Activated T-cell treated with anti-CD3 and anti-CD28 coated beads for 4 hours (primary cell): ENCODE measurements at places on chromosomes 12 and 14.

DNA sequence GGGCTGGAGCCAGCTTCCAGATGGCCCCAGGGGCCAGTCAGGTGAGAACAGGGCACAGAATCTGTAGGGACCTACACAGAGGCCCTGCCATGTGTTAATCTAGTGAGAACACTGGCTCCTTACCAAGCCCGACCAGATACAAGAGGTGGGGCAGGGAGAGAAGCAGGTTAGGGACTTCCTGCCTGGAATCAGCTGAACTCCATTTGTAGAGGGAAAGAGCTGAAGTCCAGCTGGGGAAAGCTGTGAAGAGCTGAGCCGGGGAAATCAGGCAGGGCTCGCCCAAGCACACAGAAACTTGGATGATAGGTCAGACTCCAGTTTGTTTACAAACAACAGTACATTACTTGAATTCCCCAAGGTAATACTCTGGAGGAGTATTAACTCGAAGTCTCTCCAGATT, 46.7 kb downstream of the PTGER2 start:
- no peak for DNase-seq

GRCh38 chr12:10235761-10236631, 23.3 kb downstream of the GABARAPL1 start:
- DNase-seq = peak; percentile 27

GRCh38 chr12:110310763-110311162, 29.7 kb downstream of the ATP2A2 start:
- DNase-seq = no peak

GRCh38 chr12:1291601-1292332, 300.7 kb downstream of the ERC1 start:
- DNase-seq = no peak

DNA sequence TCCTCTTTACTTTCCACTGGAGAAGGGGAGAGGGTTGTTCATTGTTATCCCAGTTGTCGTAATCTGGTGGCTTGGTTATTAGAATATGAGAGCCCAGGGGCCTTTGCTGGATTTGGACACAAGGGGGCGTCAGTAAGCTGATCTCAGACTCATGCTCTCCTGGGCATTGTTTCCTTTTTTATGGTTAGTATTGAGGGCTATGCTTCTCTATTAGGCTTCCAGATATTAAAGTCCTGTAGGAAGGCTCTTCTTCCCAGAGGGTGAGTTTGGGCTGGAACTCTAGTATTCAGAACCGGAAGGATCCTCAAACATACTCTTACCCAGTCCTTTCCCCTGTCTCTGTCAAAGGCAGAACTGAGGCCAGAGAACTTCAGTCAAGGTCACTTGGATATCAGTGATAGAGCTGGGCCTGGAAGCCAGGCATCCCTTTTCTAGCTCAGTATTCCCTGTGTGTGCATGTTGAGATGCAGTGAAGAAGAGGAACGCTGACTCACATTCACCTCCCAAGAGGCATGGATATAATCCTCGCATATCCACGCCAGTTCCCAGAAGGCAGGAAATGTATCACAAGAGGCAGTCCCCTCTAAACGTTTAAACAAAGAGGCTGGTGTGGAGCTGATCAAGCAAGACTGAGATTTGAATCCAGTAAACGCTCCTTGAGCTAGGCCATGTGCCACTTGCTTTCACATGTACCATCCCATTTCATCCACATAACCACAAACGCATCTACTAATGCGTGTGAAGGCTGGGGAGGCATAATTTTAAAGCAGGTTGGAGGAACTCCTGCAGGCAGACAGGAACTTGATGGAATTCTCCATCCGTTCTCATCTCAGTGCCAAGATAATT, 41.6 kb downstream of the UBE3B start:
- peak; percentile 54 for DNase-seq

GRCh38 chr12:13942826-13943225, 38.6 kb downstream of the GRIN2B start:
- no peak for DNase-seq

DNA sequence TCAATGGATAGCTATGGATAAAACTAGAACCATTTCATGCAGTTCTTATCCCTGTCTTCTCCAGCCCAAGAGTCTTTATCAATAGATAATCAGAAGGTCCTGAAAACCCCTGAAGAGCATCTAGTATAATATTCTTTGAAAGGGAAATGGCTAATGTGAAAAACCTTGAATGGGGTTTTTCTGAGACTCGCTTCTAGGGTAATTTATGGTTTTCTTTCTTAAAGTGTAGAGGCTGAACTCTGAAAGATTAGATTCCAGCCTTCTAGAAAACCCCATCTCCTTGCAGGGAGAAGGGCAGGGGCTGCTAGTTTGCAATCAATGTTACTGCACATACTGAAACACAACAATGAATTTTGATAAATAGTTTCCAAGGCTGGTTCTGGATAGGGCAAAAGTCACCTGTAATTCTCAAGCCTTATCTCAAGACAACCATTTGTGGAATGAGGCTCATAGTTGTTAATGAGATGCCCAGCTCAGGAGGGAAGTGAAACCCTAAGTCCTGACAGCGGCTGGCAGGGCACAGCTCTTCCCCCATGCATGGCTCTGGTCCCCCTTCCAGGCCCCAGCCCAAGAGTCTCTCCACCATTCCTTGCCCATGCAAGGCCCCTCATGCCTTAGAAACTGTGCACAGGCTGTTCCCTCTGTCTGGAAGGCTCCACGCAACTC, 33.7 kb upstream of the PYGL start:
- DNase-seq = no peak

DNA sequence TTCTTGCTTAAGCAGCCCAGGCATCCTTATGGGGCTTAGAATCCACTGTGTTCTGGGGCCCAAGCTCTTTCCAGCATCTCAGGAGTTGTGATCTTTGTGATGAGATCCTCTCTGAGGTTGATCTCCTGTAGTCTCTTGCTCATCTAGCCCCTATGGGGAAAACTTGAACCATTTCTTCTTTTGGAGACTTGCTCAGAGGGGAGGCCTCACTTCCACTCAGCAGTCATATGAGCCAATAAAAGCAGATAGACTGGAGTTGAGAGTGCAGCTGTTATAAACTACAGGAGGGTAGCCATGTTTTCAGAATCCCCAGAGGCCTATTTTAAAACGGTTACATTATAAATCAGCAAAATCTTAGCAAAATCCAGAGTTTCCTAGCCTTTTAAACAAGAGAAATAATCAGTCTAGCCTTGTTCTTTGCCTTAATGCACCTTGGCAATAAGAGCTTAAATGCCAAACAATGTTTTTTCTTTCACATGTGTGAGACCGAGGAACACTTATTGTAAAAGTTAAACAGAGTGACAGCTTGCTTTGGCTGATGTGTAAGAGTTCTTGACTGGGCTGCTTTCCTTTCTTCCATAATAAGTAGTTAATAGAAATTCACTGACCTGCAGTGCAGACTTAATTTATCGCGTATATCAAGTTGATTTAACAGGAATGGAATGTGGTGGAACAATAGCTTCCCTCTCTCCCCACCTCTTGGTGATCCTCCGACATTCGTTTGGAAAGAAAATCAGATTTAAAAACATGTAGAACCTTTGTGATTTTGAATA, 168.3 kb downstream of the NEDD1 start:
- no peak for DNase-seq

DNA sequence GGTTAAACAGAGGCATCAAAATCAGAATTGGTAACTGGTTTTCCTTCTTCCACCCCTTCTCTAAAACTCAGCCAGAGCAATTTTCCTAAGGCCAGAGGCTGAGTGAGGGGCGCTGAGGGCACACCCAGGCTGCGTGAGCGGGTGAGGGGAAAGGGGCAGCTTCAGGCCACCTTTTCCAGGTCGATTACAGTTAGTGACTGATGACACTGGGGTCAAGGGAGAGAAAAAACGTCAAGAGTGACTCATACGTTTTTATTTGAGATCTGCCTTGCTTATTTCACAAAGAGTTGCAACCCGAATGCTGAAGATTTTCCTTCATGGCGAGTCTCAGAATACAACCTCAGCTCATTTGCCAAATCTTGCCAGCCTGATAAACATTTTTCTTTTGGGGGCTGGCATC, 46.7 kb upstream of the EVL start:
- DNase-seq = no peak

DNA sequence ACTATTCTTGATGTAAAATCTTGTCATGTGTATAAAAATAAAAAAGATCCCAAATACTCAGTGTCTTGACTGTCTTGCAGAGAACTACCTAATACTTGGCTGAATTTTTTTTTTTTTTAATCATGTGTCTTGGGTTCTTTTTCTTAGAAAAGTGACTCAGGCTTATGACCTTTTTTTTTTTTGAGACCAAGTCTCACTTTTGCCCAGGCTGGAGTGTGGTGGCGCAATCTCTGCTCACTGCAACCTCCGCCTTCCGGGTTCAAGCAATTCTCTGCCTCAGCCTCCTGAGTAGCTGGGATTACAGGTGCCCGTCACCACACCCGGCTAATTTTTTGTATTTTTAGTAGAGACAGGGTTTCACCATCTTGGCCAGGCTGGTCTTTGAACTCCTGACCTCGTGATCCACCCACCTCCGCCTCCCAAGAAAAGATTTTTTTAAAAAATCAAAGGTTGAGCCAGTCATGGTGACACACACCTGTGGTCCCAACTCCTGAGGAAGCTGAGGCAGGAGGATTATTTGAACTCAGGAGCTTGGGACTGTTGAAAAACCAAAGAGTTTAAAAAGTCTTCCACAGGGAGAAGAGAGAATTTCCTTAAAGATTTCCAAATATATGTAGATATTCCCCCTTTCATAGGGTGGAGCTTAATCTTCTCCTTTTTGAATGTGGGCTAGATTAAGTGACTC, 17.7 kb upstream of the TDG start:
- DNase-seq = no peak

DNA sequence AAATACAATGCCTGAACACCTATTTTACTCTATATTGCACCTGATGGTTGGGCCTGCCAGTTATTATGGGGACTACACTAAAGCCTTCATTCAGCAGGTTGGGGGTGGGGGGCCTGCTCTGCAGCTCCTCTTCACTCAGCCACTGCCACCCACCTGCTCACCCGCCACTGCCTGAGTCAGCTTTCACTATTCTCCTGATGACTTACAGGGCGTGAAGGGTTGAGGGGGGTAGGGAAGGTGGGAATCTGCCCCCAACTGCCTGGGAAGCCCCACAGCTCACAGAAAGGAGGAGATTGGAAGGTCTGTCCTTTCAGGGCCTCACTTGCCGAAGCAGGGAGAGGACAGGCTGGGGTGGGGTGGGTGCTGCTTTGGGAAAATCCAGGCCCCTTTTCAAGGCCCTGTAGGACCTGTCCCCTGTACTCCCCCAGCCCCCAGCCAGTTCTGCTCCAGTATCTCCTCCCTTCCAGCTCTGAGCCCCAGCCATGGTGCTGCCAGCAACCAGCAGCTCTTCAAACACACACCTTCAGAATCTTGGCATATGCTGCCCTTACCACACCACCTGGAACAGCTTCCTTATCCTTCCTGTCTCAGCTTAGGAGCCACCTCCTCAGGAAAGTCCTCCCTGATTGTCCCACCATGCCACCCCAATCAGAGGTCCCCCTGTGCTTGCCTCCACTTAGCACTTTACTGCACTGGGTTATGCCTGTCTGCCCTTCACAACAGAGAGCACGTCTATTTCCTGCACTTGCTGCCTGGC, 33.1 kb downstream of the IRF2BPL start:
- DNase-seq = no peak

GRCh38 chr12:124488520-124488919, 78.9 kb downstream of the NCOR2 start:
- DNase-seq = no peak

- no peak for DNase-seq
Measured at GRCh38 chr12:124082012-124082411, 109.0 kb downstream of the ZNF664 start.

DNA sequence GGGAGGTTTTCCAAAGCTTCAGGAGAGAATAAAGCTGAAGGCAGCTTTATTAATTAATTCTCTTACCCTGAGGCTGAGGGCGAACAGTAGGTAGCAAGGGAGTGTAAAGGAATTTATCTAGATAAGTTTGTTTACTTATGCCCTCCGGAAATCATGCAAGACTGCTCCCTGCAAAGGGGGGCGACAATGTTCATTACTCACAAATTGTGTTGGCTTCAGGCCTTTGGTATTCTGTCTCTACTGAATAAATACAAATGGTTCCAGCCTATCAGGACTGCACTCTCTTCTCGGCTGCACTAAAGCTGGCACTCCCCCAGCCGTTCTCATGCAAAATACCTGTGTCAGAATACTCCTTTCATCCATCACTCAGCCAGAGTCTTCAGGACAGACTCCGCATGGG, 120.8 kb downstream of the PPHLN1 start:
- no peak for DNase-seq

DNA sequence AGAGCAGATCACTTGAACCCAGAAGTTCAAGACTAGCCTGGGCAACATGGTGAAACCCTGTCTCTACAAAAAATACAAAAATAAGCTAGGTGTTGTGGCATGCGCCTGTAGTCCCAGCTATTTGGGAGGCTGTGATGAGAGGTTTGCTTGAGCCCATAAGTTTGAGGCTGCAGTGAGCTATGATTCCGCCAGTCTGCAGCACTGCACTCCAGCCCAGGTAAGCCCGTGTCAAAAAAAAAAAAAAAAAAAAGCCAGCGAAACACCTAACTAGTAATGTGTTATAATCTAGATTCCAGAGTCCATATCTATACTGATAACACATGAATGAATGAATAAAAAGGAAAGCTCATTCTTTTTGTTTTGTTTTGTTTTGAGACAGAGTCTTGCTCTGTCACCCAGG, 18.5 kb upstream of the SLC25A3 start:
- no peak for DNase-seq

DNA sequence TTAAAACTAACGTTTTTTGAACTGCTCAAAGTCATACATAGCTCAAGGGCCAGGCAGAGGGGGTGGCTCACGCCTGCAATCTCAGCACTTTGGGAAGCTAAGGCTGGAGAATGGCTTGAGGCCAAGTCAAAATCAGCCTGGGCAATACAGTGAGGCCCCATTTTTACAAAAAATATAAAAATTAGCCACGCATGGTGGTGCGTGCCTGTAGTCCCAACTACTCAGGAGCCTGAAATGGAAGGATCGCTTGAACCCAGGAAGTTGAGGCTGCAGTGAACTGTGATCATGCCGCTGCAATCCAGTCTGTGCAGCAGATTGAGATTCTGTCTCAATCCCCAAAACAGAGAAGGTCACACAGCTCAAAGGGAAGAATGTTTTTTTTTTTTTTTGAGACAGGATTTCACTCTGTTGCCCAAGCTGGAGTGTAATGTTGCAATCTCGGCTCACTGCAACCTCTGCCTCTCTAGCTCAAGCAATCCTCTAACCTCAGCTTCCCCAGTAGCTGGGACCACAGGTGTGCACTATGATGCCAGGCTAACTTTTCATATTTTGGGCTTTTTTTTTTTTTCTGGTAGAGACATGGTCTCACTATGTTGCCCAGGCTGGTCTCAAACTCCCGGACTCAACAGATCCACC, 2.9 kb downstream of the RBM23 start:
- no peak for DNase-seq

DNA sequence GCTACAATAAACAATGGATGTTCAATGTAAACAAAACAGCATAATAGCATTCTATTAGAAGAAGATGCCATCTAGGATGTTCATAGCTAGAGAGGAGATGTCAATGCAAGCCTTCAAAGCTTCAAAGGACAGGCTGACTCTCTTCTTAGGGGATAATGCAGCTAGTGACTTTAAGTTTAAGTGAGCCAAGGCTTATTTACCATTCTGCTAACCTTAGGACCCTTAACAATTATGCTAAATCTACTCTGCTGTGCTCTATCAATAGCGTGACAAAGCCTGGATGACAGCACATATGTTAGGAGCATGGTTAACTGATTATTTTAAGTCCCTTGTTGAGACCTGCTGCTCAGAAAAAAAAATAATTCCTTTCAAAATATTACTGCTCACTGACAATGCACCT, 106.0 kb upstream of the SSTR1 start:
- DNase-seq = no peak

- no peak for DNase-seq
Measured at GRCh38 chr14:33219957-33220356, 281.3 kb downstream of the NPAS3 start.
